ENCODE measurements at places on chromosomes 1 and 21.

- peaks cover 59% of the 10 kb centered on the region for H3K27me3 ChIP-seq
- H3K27ac ChIP-seq: no peak overlapping the region
- peaks cover 14% of the 10 kb centered on the region for H3K4me1 ChIP-seq
- peaks cover 24% of the 10 kb centered on the region for H3K36me3 ChIP-seq
- peak overlapping the region; percentile 61 for H3K4me3 ChIP-seq
These were observed 866 bp upstream of the FNDC5 start for GRCh38 chr1:32871364-32872191.

- no peak for DNase-seq
- no peak overlapping the region for H3K27ac ChIP-seq
- peaks cover 32% of the 10 kb centered on the region for H3K27me3 ChIP-seq
- H3K4me1 ChIP-seq: peaks cover 7% of the 10 kb centered on the region
- no peaks in the 10 kb centered on the region for H3K36me3 ChIP-seq
These were observed 5.4 kb upstream of the DISP3 start for GRCh38 chr1:11473491-11474034.

DNA sequence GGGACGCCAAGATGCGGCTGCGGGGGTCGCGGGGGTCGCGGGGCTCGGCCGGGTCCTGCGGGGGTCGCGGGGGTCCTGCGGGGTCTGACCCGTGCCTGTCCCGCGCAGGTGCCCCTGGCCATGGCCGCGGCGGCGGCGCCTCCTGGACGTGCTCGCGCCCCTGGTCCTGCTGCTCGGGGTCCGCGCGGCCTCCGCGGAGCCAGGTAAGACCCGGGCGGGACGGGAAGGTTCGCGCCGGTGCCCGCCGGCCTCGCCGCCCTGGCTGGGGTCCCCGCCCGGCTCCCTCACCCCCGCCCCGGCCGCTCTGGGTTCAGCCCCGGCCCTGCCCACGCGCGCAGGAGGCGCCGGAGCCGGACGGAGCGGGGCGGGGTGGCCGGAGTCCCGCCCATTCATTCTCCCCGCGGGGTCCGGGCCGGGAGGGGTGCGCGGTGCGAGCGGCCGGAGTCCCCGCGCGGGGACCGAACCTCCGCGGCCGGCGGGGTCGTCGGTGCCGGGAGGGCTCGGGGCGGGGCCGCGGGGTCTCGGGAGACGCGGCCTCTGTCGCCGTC lies 380 bp downstream of the COL18A1 start:
- DNase-seq: no peak
- H3K27me3 ChIP-seq: peaks cover 72% of the 10 kb centered on the region
- H3K27ac ChIP-seq: no peak overlapping the region
- H3K36me3 ChIP-seq: peaks cover 9% of the 10 kb centered on the region

DNA sequence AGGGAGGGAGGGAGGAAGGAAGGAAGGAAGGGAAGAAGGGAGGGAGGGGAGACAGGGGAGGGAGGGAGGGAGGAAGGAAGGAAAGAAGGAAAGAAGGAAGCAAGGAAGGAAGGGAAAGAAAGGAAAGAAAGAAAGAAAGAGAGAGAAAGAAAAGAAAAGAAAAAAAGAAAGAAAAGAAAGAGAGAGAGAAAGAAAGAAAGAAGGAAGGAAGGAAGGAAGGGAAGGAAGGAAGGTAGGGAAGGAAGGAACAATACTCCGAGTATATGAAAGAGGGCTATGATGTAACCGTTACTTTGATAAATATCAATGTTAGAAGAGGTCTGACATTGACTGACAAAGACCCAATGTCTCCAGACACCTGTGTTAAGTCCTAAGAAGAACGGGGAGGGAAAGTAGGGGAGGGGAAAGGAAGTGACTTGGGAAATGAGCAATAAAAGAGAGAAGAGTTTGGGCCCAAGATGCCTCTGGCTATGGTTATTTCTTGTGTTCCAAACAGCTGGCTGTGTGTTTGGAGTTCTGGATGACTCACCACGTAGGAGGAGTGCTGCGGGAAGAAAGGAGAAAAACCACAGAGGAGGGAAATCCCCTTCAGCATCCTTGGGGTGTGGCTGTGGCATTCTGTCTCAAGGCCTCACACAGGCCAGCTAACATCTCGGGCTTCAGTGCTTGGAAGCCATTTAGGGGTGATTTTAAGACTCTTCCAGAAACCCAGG lies 37.0 kb upstream of the RXRG start:
- no peak for DNase-seq
- H3K36me3 ChIP-seq: no peaks in the 10 kb centered on the region
- no peaks in the 10 kb centered on the region for H3K4me1 ChIP-seq
- H3K27ac ChIP-seq: no peak overlapping the region
- peaks cover 12% of the 10 kb centered on the region for H3K27me3 ChIP-seq

GRCh38 chr1:170857955-170858354 lies 77.4 kb upstream of the MROH9 start:
- no peaks in the 10 kb centered on the region for H3K36me3 ChIP-seq

All from naive thymus-derived CD8-positive, alpha-beta T cell (primary cell).